ENCODE measurements at places on chromosomes 5 and 9.
A peak's percentile ranks its signal among the peaks of the same experiment; 100 is the strongest.

DNA sequence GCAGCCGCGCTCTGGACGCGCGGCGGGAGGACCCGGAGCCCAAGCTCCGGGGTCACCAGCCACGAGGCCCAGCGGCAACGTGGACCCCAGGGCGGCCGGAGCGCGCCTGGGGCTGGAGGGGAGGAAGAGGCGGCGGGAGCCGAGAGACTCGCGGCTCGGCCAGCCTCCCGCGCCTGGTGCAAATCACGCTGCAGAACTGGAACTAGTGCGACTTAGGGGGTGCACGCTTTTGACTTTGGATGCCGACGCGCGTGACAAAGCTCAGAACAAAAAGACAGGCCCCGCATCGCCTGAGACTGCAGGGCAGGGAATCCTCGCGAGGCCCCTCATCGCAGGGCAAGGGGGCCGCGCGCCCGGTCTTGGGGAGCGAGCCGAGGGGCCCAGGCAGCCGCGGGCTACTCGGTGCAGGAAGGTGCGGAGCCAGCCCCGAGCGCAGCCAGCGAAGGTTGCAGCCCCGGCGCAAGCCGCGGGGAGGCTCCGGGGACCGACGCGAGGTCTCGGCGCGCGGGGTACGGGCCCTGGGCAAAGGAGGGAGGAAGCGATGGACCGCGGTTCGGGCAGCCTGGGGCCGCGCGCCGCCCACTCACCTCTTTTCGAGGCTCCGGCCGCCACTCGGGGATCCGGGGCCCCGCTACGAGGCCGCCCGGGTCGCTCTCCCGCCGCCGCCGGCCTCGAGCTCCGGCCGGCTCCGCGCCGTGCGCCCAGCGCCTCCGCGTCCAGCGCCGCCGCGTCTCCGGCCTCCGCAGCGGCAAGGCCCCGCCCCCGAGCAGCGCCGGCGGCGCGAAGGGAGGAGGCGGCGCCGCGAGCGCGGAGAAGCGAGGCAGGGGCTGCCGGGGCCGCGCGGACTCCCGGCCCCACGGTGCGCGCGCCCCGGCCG lies at the start of gene GOLM1:
GOLM1 (minus strand) TSS at position 735 of the 877 bp plus-strand sequence. CDS start 20,238 bp downstream, outside the sequence.
- DNase-seq, result peak; percentile 53

DNA sequence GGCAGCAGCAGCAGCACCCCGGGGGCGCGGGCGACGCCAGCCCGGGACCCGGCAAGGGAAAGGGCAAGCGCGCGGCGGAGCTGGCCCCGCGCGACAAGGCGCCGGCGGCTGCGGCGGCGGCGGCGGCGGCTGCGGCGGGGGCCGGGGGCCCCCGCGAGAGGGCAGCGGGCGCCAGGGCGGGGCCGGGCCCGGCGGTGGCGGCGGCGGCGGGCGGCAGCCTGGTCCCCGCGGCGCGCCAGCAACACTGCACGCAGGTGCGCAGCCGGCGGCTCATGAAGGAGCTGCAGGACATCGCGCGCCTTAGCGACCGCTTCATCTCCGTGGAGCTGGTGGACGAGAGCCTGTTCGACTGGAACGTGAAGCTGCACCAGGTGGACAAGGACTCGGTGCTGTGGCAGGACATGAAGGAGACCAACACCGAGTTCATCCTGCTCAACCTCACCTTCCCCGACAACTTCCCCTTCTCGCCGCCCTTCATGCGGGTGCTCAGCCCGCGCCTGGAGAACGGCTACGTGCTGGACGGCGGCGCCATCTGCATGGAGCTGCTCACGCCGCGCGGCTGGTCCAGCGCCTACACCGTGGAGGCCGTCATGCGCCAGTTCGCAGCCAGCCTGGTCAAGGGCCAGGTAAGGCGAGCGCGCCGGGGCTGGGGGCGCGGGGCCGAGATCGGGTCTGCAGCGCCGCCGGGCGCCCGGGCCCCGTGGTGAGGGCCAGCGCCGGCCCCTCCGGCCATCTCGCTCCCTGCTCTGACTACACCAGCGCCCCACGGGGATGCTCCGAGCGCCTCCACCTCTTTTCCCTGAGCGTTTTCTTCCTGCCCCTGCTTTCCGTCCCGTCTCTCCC lies at the start of gene UBE2QL1:
UBE2QL1 (plus strand) TSS at position 238 of the 843 bp plus-strand sequence; CDS start at position 273, 35 bp downstream.
- peak; percentile 36 for DNase-seq

DNA sequence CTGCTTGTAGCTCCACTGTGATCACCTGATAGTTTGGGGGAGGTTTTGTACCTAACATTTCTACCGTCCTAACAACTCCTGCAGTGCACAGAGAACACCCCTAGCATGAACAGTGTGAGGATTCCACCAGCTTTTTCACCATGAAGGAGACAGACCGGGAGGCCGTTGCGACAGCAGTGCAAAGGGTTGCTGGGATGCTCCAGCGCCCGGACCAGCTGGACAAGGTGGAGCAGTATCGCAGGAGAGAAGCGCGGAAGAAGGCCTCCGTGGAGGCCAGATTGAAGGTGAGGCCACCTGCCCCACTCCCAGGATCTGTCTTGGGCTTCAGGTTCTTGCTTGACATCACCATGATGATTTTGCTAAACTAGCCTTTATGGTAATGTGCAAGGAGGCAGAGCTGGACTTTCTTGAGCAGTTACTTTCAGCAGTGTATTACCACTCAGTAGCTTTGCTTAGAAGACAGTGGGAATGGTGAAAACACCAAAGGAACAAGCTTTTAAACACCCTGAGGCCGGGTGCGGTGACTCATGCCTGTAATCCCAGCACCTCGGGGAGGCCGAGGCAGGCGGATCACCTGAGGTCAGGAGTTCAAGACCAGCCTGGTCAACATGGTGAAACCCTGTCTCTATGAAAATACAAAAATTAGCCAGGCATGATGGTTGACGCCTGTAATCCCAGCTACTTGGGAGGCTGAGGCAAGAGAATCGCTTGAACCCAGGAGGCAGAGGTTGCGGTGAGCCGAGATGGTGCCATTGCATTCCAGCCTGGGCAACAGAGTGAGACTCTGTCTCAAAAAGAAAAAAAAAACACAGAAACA lies 3.3 kb downstream of the EXOC3 start:
- peak; percentile 15 for DNase-seq

GRCh38 chr9:99375481-99375880 lies 153.4 kb downstream of the SEC61B start:
- no peak for DNase-seq

DNA sequence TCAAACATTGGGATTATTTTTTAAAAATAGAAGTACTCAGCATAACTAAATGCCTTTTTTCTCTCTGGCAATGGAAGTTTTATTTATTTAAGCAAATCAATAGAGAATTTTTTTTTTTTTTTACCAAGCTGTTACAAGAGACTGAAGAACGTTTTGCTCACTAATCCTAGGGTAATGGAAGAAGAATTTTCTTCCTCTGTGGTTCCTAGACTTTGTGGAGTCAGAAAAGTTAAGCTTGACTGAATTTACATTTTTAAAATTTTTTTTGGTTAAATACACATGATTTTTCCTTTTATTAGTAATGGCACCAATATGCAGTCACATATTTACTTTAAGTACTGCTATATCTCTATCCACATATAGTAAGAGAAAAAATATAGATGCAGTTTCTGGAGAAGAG lies 189.8 kb downstream of the PCSK1 start:
- no peak for DNase-seq

DNA sequence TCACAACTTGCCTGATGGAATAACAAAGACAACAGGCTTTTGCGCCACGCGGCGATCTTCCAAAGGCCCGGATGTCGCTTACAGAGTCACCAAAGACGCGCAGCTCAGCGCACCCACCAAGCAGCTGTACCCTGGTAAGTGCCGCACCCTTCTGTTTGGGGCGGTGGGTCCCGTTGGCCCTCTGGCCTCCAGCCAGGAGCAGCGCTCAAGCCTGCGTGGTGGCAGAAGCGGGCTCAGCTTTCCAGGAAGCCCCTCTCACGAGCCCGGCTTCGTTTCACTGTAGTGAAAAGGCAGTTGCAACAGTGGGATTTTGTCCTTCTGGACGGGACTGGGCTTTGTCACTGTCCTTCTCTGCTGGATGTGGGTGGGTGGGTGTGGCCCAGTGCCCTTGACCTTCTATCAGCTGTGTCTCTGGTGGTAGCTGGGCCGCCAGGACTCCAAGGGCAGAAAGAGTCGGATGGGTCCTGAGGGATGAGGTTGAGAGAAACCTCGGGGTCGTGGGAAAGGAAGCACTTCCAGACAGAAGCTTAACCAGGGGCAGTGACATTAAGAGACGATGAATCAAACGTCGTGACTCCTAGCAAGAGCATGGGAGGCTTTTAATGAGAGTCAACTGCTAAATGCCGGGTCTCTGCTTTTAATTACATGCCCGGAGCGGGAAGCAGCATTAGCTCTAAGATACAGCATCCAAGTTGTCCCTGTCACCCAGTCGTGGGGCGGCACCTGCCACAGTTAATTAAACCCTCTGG lies 49.5 kb downstream of the COL5A1 start:
- DNase-seq, result no peak

- DNase-seq, result peak; percentile 20
Observed at GRCh38 chr5:179488491-179488890, 61.9 kb upstream of the RUFY1 start.

DNA sequence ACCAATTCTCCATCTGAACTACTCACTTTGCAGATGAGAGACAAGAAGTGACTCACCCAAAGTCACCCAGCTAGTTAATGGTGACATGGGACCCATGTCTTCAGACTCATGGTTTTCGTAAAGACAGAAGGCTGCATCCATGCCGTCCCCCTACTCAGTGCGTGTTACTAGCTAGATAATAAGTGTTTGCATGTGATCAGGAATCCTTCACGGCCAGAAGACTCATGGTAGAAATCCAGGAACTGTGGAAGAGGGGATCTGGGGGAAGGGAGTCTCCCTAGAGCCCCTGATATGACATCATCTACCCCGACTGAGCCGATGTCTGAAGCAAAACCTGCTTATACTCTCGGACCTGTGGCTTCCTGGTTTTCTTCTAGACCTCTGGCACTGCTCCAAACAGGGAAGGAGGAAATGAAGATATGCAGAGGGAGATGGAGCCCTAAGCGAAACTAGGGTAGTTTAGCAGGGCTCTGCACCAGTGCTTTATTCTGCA lies 3.3 kb downstream of the RNF183 start:
- DNase-seq, result no peak

GRCh38 chr5:131706281-131706680 lies 71.3 kb upstream of the RAPGEF6 start:
- DNase-seq, result no peak

GRCh38 chr9:128276574-128277270 lies 646 bp downstream of the SWI5 start:
- peak; percentile 46 for DNase-seq

DNA sequence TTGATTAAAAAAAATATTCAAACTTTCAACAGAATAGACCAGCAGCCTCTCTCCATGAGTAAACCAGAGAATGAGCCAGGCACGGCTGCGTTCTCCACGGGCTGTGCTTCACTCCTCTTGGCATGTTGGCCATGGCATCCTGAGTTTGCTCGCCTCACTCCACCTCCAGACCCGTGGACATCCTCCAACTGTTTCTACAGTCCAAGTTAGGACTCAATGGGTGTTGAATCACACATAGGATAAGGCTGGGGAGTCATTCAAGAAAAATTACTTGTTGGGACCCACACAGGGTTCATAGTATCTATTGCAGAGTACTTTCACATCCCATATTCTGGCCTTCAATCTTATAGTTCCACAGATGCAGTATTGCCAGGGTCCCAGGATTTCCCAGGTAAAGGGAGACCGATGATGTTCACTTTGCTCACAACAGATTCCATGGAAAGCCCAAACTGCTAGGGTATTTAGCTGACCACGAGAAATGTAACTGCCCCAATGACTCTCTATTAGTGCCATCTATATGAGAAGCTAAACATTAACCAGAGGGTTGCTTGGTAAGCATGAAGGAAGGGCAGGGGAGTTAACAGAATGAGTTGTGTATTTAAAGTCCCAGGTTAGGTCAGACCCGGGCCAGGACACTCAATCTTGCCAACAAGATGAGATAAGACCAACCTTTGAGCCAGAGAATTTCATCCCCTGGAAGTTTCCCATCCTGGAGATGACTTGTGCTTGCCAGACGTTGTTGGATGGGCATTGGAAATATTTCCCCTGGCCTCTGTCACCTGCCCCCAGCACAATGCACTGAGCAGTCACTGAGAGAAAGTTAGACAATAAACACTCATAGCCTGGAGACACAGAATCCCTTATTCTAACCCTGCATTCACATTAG lies 19.7 kb upstream of the GDA start:
- no peak for DNase-seq

DNA sequence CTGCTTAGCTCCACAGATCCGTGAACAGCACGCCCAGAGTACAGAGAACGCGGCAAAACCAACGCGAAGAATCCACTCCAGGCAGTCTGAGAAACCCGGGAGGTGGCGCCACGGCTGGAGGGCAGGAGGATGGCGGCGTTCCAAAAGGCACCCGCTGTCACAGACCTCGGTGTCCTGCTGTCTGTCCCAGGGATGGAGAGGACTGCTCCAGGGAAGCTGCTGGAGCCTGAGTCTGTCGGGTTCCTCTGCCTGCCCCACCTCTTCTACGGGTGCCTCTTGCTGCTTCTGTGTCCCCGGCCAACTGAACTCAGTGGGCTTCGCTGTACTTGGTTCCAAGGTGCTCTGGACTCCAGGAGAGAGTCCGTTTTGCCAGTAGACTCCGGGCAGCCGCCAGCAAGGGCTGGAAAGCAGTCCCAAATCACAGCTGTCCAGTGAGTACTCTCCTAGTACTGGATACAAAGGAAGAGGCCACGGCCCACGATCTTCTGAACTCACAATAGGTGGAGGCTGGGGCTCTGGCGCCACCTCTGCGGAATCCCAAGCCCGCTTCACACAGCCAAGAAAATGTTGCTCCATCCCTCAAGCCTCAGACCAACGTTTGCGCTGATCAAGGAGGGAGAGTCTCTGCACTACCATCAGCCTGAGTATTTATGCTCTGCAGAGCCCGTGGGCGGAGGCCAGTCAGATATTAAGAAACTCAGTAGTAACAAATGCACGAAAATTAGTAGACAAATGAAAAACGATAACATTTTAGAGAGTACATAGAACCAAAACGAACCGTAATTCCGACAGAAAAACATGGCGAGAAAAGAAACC lies 440 bp downstream of the ANXA2R start:
- peak; percentile 76 for DNase-seq

DNA sequence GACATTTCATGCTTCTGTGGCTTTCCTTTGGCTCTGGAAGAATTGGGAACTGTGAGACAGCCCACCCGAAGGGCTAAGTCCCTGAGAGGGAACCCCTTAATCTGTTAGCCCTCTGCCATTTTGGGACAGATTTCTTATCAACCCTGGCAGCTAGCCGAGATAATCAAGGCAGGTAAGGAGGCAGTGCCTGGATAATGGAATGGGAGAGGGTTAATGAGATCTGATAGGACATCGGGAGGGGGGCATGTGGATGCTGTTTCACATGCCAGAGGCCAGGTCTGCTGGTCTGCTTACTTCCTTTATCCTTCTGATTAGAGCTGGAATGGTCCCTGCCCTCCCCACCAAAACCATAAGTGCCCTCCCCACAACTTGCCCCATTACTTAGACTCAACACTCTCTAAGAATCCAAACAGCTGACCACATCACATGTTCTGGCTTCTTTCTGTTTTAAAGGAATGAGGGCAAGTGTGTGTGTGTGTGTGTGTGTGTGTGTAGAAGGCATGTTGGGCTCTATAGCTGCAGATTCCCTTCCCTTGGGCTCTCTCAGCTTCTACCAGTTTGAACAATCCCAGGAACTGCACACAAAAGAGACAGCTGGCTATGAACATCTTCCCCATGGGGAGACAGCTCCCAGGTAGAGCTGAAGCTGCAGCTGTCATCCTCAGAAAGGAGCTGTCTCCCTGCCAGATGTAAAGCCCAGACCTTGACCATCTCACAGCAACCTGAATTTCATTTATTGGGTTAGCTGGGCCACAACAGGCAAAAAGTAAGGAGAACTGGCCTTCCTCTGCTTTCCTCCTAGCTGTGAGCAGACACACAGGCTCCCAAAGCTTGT lies 221.3 kb downstream of the PIK3R1 start:
- DNase-seq, result no peak
